ENCODE measurements at places on chromosomes 16 and 17. TPM values are rescaled to one million over a fixed set of nuclear protein-coding genes. Genes with fewer than 3 reads are reported as not detected.

DNA sequence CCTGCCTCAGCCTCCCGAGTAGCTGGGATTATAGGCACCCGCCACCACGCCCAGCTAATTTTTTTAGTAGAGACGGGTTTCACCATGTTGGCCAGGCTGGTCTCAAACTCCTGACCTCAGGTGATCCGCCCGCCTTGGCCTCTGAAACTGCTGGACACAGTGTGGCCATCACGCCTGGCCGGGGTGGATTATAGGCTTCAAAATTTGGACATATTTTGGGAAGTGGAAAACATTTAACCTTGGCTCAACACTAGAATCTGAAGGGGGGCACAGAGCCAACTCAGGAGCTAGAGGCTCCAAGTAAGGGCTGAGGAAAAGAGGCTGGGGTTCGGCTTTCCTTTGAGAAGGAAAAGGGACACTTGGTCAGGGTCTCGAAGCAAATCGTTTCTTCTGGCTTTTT, 2.2 kb upstream of the CDK5R1 start:
- H3K4me1 ChIP-seq = peaks cover 29% of the 10 kb centered on the region
- no peak overlapping the region for H3K4me3 ChIP-seq
- peaks cover 49% of the 10 kb centered on the region for H3K36me3 ChIP-seq
- H3K27me3 ChIP-seq = no peaks in the 10 kb centered on the region
- DNase-seq = no peak

DNA sequence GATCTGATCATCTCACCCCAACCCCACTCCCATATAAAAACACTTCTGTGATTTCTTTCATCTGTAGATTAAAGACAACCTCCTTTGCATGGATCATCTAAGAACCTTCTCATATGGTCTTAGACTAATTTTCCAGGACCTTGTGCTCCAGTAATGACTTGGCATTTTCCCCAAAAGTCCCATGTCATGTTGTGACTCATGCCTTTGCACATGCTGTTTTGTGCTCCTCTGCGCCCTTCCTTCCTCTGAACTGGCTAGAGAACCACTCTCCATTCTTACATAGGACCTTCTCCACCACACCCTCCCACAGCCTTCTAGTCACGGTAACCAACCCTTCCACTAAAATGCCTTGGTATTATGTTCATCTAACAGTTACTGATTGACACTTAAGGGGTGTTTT, 99.5 kb upstream of the AXIN2 start:
- no peak for DNase-seq
- H3K4me1 ChIP-seq = peaks cover 9% of the 10 kb centered on the region

- peaks cover 6% of the 10 kb centered on the region for H3K4me1 ChIP-seq
- no peaks in the 10 kb centered on the region for H3K36me3 ChIP-seq
- no peak overlapping the region for H3K27ac ChIP-seq
- no peak overlapping the region for H3K4me3 ChIP-seq
Measured at GRCh38 chr17:43935926-43936261, 6.4 kb downstream of the PPY start.

GRCh38 chr17:67041941-67042899, 2.1 kb upstream of the CACNG1 start:
- DNase-seq = no peak
- H3K36me3 ChIP-seq = peaks cover 3% of the 10 kb centered on the region
- peaks cover 2% of the 10 kb centered on the region for H3K27me3 ChIP-seq
- H3K27ac ChIP-seq = no peak overlapping the region
- no peaks in the 10 kb centered on the region for H3K4me1 ChIP-seq
- H3K4me3 ChIP-seq = no peak overlapping the region

DNA sequence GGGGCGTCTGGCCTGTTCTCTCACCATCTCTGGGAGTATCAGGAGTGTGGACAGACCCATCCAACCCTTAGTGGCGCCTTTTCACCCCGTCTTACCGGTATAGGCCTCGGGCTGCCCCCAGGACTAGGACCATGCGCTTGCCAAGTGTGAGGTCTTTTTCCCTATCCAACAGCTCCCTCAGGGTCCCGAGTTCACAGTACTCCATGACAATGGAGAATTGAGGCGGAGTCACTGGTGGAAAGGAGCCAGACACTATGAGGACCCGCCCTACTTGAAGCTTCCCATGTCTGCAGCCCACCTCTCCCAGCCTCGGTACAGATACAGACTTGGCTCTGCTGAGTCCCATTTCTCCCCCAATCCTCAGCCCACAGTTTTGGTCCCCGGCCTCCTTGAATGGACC, 15.9 kb upstream of the RFWD3 start:
- no peak overlapping the region for H3K4me3 ChIP-seq
- H3K4me1 ChIP-seq = no peaks in the 10 kb centered on the region
- H3K27ac ChIP-seq = no peak overlapping the region
- peaks cover 58% of the 10 kb centered on the region for H3K36me3 ChIP-seq
- no peaks in the 10 kb centered on the region for H3K27me3 ChIP-seq

DNA sequence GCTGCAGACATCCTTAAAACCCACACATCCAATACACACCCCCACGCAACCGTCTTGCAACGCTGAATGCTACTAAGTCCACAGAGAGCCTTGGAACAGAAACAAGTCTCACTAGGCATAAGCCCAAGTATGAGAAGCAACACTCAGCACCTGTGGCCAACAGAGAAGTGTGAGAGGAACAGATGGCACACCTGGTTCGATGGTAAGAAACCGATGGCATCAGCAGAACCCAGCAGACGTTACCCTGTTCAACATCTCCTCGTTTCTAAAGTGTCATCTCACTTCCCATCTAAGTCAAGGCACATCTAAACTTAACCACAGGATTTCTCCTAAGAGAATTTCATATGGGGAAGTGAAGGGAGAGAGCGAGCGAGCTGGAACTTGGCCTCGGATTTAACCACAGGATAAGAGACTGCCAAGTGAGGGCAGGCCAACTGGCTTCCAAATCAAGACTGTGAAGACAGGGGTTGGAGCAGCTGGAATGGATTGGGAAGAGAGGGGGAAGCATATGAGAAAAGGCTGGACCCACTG, 41.0 kb downstream of the NXPH3 start:
- no peaks in the 10 kb centered on the region for H3K27me3 ChIP-seq
- DNase-seq = no peak
- H3K36me3 ChIP-seq = peaks cover 42% of the 10 kb centered on the region
- peaks cover 28% of the 10 kb centered on the region for H3K4me1 ChIP-seq

The ETV4 gene
- 4.0 TPM for total RNA-seq

The USP10 gene
- 92.2 TPM for total RNA-seq

The TPSD1 gene
- total RNA-seq = not detected

DNA sequence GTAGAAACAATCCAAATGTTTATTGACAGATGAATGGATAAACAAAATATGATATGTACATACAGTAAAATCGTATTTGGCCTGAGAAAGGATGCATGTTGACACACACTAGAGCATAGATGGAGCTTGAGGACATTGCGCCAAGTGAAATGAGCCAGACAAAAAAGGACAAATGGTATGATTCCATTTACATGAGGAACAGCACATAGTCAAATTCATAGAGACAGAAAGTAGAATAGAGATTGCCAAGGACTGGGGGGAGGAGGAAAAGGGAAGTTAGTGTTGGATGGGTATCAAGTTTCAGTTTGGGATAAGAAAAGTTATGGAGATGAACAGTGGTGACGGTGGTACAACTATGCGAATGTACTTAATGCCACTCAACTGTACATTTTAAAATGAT, 47.9 kb downstream of the COPRS start:
- peaks cover 9% of the 10 kb centered on the region for H3K27me3 ChIP-seq
- no peaks in the 10 kb centered on the region for H3K36me3 ChIP-seq
- DNase-seq = no peak
- no peak overlapping the region for H3K27ac ChIP-seq
- no peaks in the 10 kb centered on the region for H3K4me1 ChIP-seq
- no peak overlapping the region for H3K4me3 ChIP-seq

- peaks cover 48% of the 10 kb centered on the region for H3K4me1 ChIP-seq
- peak overlapping the region; percentile 92 for H3K27ac ChIP-seq
- no peak overlapping the region for H3K4me3 ChIP-seq
- DNase-seq = no peak
- peaks cover 2% of the 10 kb centered on the region for H3K27me3 ChIP-seq
Measured at GRCh38 chr17:73593249-73593965, 50.8 kb downstream of the SDK2 start.

DNA sequence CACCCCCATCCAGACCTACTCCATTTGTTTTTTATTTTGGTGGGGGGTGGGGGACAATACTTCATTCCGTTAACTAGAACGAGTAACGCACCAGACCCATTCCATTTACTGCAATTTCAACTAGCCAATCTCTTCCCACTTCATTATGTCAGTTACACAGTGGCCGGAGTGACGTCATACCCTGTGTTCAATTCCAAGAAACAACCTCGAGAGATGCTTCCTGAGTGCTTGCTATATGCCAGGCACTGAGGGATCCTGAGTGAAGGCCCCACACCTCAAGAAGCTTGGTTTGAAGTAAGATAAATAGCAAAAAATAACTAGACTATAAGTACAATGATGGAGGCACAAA, 9.1 kb upstream of the SIAH1 start:
- H3K4me3 ChIP-seq = no peak overlapping the region
- peaks cover 13% of the 10 kb centered on the region for H3K4me1 ChIP-seq
- H3K36me3 ChIP-seq = no peaks in the 10 kb centered on the region

GRCh38 chr16:2243031-2243528, 6.8 kb downstream of the DNASE1L2 start:
- no peak for DNase-seq
- H3K27me3 ChIP-seq = no peaks in the 10 kb centered on the region
- peaks cover 13% of the 10 kb centered on the region for H3K36me3 ChIP-seq
- H3K4me3 ChIP-seq = no peak overlapping the region
- no peak overlapping the region for H3K27ac ChIP-seq
- no peaks in the 10 kb centered on the region for H3K4me1 ChIP-seq

DNA sequence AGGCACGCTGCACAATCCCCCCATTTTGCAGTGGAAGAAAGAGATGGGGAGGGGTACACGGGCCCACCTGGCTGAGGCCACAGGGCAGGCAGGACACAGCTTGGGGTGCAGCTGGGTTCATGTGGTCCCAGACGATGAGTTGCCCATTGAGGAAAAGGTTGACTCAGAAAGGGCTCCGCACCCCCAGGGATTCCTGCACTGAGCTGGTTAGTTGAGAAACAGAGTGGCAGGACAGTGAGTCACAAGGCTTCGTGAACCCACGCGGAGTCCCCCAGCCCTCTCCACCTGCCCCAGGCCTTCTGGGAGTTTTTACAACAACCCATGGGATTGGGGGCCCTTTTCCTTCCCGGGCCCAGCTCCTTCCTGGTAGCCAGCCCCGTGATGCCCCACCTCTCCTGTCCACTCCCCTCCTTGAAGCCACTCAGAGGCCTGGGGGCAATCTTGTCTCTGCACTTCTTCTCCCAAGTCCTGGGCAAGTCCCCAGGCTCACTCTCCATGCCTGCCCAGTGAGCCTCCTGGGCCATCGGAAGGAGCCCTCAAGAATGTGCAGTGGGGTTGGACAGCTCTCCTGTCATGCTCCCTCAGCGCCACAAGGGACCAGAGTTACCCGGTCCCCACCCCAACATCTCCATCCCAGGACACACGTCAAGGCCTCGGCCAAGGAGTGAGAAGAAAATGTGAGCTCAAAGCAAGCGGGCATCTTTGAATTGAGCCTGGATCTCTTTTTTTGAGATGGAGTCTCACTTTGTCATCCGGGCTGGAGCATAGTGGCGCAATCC, 251.2 kb downstream of the PARN start:
- DNase-seq = no peak
- H3K27me3 ChIP-seq = no peaks in the 10 kb centered on the region
- peaks cover 4% of the 10 kb centered on the region for H3K4me1 ChIP-seq
- no peak overlapping the region for H3K4me3 ChIP-seq
- H3K36me3 ChIP-seq = no peaks in the 10 kb centered on the region

- H3K4me3 ChIP-seq = no peak overlapping the region
- peaks cover 3% of the 10 kb centered on the region for H3K4me1 ChIP-seq
- H3K36me3 ChIP-seq = no peaks in the 10 kb centered on the region
- H3K27ac ChIP-seq = no peak overlapping the region
- no peaks in the 10 kb centered on the region for H3K27me3 ChIP-seq
Measured at GRCh38 chr16:83771306-83771942, 36.4 kb upstream of the HSBP1 start.

GRCh38 chr17:38509772-38510420, 81.6 kb downstream of the ARHGAP23 start:
- H3K4me1 ChIP-seq = peaks cover 11% of the 10 kb centered on the region
- peak overlapping the region; percentile 55 for H3K4me3 ChIP-seq
- no peaks in the 10 kb centered on the region for H3K36me3 ChIP-seq
- no peak overlapping the region for H3K27ac ChIP-seq
